ENCODE measurements at places on chromosomes 12 and 14.

DNA sequence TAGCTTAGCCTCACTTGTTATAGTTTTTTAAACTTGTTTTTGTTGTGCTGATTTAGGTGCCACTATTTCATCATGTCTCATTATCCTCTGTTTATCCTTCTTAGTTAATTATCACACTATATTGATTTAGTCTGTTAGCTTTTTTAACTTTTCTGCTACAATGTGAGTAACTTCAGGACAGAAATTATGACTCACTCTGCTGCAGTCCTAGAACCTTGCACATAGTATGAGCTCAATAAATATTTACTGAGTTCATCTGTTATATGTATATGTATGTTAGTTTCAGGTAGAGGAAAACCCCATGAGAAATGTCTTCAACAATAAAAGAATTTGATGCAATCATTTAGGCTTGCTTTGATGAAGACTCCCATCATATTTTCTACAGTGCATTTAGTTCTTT, 224.3 kb upstream of the NAV3 start:
- DNase-seq: no peak

- DNase-seq: no peak
Measured at GRCh38 chr12:9745199-9745598, 12.3 kb upstream of the CLECL1 start.

GRCh38 chr14:34593740-34594375, 36.1 kb downstream of the SNX6 start:
- DNase-seq: no peak

GRCh38 chr12:115259968-115260747, 576.2 kb upstream of the TBX3 start:
- DNase-seq: no peak

GRCh38 chr14:65548878-65549277, 136.3 kb downstream of the FUT8 start:
- no peak for DNase-seq

- DNase-seq: no peak
Measured at GRCh38 chr12:33581613-33582122, 142.0 kb upstream of the SYT10 start.

DNA sequence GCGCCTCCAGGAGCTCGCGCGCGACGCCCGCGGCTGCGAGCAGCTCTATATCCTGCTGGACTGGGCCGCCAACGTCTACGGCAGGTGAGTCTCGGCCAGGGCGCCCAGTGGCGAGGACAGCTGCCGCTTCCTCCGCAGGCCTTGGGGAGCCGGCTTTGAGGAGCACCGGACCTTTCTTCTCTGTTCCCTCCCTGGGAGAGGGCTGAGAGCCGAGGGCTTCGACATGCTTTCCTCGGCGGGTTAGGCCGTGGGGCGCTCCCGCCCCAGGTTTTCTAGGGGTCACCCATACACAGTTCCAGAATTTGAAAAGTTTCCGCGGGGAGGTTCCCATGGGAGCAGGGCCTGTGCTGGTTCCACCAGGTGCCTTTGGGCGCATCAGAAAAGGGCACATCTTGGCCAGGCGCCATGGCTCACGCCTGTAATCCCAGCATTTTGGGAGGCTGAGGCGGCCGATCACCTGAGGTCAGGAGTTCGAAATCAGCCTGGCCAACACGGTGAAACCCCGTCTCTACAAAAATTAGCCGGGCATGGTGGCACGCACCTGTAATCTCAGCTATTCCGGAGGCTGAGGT, 8.2 kb downstream of the EXOC3L4 start:
- no peak for DNase-seq

GRCh38 chr14:88823968-88824313, 510 bp upstream of the TTC8 start:
- DNase-seq: no peak

DNA sequence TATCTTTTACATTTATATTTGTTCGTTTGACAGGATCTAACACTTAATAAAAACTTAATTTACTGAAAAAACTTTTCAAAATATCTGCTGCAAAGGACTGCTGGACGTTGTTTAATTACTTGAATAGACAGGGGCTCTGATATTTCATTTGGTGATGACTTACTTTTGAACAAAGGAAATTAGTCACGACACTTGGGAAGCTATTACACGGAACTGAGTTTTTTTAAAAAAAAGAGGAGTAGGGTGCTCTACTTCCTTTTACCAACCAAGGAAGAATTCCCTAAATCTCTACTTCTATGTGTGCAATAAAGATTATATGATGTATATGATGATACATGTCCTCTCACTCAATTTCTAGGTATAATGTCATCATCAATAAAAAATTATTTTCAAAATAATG, 4.7 kb downstream of the FGD6 start:
- DNase-seq: no peak

DNA sequence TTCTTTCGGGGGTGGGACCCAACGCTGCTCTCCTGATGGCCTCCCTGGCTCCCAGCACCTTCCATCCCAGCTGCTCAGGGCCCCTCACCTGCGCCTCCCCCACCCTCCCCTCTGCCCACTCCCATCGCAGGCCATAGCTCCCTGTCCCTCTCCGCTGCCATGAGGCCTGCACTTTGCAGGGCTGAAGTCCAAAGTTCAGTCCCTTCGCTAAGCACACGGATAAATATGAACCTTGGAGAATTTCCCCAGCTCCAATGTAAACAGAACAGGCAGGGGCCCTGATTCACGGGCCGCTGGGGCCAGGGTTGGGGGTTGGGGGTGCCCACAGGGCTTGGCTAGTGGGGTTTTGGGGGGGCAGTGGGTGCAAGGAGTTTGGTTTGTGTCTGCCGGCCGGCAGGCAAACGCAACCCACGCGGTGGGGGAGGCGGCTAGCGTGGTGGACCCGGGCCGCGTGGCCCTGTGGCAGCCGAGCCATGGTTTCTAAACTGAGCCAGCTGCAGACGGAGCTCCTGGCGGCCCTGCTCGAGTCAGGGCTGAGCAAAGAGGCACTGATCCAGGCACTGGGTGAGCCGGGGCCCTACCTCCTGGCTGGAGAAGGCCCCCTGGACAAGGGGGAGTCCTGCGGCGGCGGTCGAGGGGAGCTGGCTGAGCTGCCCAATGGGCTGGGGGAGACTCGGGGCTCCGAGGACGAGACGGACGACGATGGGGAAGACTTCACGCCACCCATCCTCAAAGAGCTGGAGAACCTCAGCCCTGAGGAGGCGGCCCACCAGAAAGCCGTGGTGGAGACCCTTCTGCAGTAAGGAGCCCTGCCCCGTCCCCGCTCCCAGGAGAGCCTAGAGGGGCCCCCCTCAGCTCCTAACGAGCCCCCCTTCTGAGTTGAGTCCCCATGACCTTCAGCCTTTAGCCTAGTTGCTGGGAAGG, at the start of gene HNF1A:
Gene HNF1A (plus strand): TSS at position 248 of the 924 bp plus-strand sequence. CDS start 226 bp downstream, at position 474.
- DNase-seq: no peak

DNA sequence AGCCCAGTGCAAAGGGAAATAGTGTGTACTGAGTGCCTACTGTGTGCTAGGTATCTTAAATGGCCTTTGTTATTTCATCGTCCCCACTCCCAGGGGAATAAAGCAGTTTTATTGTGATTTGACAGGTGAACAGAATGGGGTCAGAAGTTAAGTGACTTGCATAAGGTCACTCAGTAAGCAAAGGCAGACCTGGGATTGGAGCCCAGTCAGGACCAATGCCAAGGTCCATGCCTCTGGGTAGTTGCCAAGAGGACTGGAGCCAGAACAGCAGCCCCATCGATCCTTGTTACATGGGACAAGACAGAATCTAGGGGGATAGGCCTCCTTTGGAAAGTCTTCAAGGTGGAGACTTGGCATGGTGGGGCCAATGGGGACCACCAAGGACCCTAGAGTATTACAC, 227.4 kb upstream of the PWP1 start:
- no peak for DNase-seq

- no peak for DNase-seq
Measured at GRCh38 chr12:66898700-66899469, 220.0 kb upstream of the GRIP1 start.

- peak; percentile 87 for DNase-seq
Measured at GRCh38 chr14:76926521-76927251, 100.5 kb downstream of the LRRC74A start.

DNA sequence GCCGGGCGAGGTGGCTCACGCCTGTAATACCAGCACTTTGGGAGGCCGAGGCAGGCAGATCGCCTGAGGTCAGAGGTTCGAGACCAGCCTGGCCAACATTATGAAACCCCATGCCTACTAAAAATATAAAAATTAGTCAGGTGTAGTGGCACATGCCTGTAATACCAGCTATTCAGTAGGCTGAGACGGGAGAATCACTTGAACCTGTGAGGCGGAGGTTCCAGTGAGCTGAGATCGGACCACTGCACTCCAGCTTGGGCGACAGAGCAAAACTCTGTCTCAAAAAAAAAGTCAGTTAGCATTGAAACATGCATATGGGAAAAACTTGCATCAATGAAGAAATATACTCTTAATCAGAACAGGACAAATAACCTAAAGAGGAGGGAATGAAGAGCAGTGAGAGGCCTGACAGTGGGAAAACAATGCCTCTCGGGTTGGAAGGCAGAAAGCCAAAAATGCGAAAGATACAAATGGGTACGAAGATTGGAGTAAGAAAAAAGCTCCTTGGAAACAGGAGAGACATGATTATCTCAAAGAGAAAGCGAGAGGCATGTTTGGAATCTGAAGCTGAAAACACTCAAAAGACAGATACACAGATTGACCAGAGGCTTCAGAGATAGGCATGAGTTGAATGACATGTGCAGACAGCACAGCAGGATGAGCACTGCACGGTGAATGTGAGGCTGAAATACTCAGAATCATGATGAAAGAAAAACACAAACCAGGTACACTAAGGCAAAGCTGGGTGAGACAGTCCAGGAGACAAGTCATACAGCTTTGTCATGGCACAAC, 30.6 kb downstream of the RESF1 start:
- DNase-seq: no peak

- DNase-seq: no peak
Measured at GRCh38 chr12:25421651-25422167, 131.4 kb downstream of the LMNTD1 start.

GRCh38 chr12:60210756-60211155, 614.9 kb downstream of the SLC16A7 start:
- DNase-seq: no peak

DNA sequence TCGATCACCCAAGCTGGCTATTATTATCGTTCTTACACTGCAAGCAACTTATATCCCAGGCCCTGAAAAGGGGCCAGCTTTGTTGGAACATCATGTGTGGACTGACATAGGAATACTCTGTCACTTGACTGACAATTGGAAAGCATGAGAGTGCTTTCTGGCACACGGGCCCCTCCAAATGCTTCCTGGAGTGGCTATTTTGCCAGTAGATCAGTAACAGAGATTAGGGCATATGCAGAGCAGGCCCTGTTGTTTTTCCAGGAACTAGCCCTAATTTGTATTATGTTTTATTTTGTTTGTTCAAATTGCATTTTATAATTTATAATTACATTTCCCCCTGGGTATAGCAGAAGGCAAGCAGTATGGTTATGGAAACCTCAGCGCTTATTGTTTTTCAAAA, 170.1 kb upstream of the FRMD6 start:
- no peak for DNase-seq

GRCh38 chr12:120037851-120038250, 48.8 kb downstream of the BICDL1 start:
- DNase-seq: no peak

DNA sequence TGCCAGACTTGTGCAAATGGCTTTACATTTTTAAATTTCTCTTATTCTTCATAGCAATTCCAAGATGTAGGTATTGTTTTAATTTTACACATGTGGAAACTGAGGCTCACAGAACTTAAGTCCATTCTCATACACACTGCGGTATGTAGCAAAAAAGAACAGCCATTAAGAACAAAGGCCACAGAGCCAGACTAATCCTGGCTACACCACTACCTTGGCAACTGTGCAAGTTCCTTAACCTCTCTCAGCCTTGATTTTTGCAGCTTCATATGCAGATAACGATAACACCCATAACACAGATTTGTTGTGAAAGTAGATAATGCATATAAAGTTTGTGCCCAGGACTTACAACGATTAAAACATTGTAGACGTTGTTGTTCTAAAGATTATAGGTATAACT, 81.1 kb downstream of the ABCC9 start:
- DNase-seq: no peak

DNA sequence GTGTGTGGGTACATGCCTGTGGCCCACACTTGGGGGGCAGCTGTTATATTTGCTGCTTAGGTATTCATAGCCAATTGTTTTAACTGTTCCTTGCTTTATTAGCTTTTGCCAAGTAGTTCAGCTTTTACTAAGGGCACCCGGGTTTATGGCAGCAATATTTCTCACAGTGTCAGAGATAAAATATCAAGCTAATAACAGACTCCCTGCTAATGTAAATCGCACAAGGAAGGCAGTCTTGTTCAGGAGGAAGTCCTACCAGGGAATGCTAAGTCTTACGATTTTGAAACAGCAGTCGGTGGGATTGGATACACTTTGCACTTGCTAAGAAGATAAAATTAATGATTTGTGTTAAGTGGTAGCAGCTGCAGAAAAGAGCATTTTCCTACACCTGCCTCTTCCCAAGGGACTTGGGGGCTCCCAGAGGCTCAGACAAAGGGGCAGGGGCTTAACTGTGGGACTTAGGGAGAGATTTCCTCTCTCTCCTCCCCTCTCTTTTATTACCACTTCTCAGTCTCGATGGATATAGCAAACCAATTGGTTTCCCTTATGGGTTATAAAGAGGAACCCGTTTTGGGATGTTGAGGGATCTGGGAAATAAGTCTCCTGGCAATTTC, 175.1 kb downstream of the NRXN3 start:
- DNase-seq: no peak

GRCh38 chr12:92403210-92404175, 257.8 kb upstream of the BTG1 start:
- DNase-seq: peak; percentile 91

GRCh38 chr12:49922349-49923034, 18.8 kb upstream of the FAIM2 start:
- DNase-seq: no peak

GRCh38 chr12:111248236-111249017, 120.5 kb downstream of the PHETA1 start:
- DNase-seq: no peak

GRCh38 chr12:6330192-6330591, 11.7 kb downstream of the TNFRSF1A start:
- no peak for DNase-seq

- no peak for DNase-seq
Measured at GRCh38 chr12:102051431-102051965, 10.3 kb downstream of the WASHC3 start.

DNA sequence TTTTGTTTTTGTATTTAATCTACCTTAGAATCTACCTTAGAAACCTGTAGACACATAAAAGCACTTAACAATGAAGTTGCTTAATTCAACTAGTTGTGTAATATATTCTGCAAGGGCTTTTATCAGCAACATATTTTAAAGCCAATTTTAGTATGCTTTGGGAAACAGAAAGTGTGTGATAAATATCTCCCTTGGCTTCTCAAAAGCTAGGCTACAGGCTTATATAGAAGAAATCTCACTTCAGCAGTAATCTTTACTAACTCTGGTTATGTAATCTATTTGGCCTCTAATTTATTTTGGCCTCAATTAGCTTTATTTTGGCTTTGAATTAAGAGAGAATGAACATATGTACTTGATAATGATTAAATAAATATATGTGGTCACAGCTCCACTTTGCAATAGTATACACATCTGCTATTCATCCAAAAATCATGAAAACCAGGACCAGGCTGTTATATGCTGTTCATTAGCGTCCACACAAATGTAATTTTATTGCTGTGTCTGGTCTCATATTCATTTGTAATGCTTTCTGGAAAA, 37.2 kb downstream of the LRP6 start:
- DNase-seq: no peak

- no peak for DNase-seq
Measured at GRCh38 chr12:129145381-129145780, 292.1 kb downstream of the GLT1D1 start.

- DNase-seq: no peak
Measured at GRCh38 chr14:64963611-64964010, 8.5 kb downstream of the RAB15 start.
